ENCODE measurements at places on chromosomes 12 and 14.

DNA sequence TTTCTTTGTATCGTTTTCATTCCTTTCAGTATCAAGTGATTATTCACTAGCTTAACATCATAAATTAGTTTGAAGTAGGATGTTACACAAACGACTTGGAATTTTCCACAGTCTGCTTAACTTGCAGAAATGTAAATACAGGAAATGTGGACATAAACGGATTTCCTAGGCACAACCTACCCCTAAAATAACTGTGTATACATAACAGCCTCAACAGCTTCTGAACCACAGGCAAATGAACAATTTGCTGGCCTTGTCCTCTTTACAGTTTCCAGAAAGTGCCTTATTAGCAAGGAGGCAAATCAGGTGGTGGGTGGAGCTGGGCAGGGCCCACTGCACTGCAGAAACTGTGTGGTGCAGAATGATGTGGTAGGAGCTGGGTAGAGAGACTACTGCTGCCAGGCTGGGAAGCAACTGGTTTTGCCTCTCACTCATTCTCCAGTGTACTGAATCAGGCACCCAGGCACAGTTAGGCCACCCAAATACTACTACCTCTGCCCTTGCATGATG lies 14.1 kb downstream of the DRAM1 start:
- DNase-seq, result peak; percentile 57

GRCh38 chr14:80164991-80165721 lies 46.1 kb downstream of the DIO2 start:
- DNase-seq, result no peak

DNA sequence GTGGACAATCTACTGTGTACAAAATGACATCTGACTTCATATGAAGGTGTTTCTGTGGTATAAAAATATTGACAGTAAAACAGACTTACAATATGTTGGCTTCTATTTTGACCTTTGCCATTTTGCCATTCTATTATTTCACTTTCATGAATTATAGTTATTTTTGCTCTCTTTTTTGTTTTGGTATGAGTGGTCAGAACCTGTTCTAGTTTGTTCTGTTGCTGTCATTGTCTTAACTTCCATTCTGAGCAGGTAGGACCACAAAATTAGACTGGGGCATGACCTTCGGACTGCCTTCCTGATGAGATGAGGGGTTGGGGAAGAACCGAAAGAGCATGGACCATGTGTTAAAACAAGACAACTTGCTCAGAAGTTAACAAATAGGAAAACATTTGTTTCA lies 36.5 kb upstream of the IFNG-AS1 start:
- DNase-seq, result no peak

GRCh38 chr14:88882236-88882635 lies 57.8 kb downstream of the TTC8 start:
- DNase-seq, result no peak

- peak; percentile 10 for DNase-seq
Observed at GRCh38 chr12:2052826-2053678, at the start of gene CACNA1C. TSS of gene CACNA1C (plus strand) at chr12:2052987. CDS start at chr12:2053563, 576 bp downstream.

DNA sequence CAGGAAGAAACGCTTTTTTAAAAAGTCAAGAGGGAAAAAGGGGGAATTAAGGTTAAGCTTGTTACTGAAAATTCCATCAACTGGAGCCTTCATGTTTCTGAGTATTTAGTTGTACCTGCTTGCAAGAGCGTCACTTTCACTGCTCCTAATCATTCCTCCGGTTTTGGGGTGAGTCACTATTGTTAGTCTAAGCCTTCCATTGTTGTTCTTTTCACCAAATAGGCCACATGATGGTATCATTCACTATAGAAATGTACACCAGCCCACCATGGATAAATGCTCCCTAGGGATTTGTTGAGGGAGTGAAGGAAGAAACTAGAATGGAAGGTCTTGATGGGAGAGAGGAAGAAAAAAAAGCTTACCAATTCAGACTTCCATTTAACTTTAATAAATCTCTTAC lies 3.0 kb downstream of the IL22 start:
- no peak for DNase-seq

GRCh38 chr14:101124815-101125214 lies 221.3 kb upstream of the RTL1 start:
- no peak for DNase-seq

- DNase-seq, result no peak
Observed at GRCh38 chr14:98184457-98184856, 1087.5 kb downstream of the BCL11B start.

GRCh38 chr12:131735153-131735456 lies 24.2 kb downstream of the SFSWAP start:
- DNase-seq, result no peak

- DNase-seq, result no peak
Observed at GRCh38 chr12:80178846-80179245, 79.5 kb downstream of the OTOGL start.

- DNase-seq, result peak; percentile 73
Observed at GRCh38 chr12:120466560-120467315, 2.8 kb downstream of the SRSF9 start.

- no peak for DNase-seq
Observed at GRCh38 chr12:62044450-62045135, 215.6 kb upstream of the USP15 start.

DNA sequence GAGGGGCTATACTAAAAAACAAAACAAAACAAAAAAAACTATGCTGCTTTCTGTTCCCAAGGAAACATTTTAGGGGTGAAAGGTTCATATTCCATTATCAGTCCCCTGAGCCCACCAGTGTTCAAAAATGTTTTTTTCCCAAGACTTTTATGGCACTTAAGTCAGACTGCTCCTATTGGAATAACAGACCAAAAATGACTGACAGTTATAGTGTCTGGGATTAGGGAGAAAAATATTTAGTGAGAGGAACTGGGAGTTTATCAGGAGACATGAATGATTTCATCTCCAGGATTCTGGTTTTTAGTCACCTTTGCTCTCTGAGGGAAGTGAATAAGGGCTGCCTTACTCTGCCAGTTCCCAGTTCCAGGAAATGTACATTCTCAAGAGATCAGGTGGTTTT lies 68.0 kb downstream of the PDE3A start:
- no peak for DNase-seq

DNA sequence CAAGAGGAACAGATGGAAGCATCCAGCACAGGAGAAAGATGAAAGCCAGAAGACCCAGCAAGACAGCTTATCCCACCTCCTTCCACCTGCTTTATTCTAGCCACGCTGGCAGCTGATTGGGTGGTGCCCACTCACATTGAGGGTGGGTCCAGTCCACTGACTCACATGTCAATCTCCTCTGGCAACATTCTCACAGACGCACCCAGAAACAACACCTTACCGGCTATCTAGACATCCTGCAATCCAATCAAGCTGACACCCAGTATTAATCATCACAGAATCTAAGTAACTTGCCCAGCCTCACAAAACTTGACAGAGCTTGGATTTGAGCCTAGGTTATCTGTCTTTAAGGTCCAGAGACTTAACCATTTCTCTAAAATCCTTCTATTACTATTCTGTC lies 208.9 kb downstream of the PAH start:
- DNase-seq, result no peak

DNA sequence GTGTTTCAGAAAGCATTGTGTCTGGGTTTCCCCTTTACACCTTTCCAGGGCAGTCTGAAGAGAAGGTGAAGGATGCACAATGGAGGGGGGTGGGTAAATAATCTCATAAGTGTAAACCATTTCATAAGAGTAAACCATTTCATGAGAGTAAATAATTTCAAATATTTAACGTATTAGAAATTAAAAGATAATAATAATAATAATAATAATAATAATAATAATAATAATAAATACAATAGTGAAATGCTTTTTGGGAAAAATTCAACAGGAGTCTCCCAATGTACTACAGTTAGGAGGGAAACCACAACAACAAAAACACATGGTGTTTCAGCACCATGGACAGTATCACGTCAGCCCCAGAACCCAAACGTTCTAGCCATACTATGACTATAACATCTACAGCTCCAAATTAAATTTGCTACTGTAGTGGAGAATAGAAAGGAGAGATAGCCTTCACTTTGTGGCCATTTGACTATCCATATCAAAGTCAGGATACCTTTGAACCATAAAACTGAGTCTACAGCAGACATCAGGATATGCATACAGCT lies 691.8 kb downstream of the BCL11B start:
- DNase-seq, result peak; percentile 4

GRCh38 chr14:60653701-60654161 lies 4.5 kb upstream of the SIX1 start:
- no peak for DNase-seq

GRCh38 chr14:79580414-79580813 lies 630.9 kb downstream of the DIO2 start:
- no peak for DNase-seq

- DNase-seq, result no peak
Observed at GRCh38 chr12:67656251-67656650, 7.7 kb downstream of the DYRK2 start.

DNA sequence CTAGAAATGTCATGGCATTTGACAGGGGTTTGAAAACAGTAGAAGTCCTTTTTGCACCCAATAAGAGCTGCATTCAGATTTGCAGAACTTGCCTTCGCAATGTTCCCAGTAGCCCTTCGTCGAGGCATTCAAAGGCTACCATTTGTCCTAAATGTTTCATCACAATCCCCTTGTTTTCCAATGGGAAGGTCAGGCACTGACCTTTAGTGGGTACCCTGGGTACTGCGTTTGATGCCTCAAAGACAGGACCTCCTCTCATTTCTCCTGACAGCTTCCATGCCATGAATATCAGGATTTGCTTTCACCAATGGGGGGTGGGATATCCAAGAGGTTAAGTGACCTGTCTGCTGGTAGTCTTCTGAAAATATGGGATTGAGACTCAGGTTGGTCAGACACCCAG lies 1063.1 kb downstream of the BCL11B start:
- DNase-seq, result no peak
